ENCODE measurements at places on chromosomes 16 and 17. TPM values are rescaled to one million over a fixed set of nuclear protein-coding genes. Genes with fewer than 3 reads are reported as not detected.

Gene UNC119
- total RNA-seq = 57.8 TPM

Gene GINS3
- total RNA-seq = 10.2 TPM

- DNase-seq = no peak
- H3K4me3 ChIP-seq = no peak overlapping the region
- H3K36me3 ChIP-seq = peaks cover 55% of the 10 kb centered on the region
- H3K27ac ChIP-seq = peak overlapping the region; percentile 55
- H3K27me3 ChIP-seq = no peaks in the 10 kb centered on the region
- H3K4me1 ChIP-seq = peaks cover 47% of the 10 kb centered on the region
These were observed 9.2 kb downstream of the HERPUD1 start for GRCh38 chr16:56941092-56941491.

DNA sequence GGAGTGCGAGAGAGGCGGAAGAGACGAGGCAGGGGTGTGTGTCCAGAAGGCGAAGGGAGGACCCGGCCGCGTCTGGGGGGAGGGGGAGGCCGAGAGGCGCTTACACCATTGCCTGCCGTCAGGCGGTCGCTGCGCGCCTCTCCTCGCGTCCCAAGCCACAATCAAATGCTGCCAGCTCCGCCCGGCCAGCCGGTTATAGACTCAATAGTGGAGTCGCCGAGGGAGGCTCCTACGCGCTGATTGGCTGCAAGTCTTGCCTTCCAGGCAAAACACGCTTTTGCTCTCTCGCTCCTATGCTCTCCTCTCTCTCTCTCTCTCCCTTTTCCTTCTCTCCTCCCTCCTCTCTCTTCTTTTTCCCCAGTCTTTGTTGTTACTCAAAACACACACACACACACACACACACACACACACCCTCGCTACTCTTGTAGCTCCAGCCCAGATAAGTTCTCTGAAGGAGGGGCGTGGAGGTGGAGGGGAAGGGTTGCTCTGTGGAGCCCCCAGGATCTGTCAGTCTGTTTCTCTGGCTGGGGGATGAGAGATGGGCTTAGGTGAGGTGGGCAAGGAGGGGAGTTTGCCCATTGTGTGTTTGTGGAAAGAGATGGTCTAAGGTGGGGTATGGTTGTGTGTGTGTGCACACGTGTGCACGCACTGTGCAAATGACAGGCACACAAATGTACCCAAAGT is at the start of gene DLX3:
TSS of gene DLX3 (minus strand) at position 170 of the 684 bp plus-strand sequence. CDS start 226 bp downstream, outside the sequence.
- DNase-seq = peak; percentile 46
- H3K27me3 ChIP-seq = peaks cover 73% of the 10 kb centered on the region
- peak within 1 kb of the TSS; percentile 74 for H3K27ac ChIP-seq
- peaks cover 26% of the 10 kb centered on the region for H3K4me1 ChIP-seq
- peak within 1 kb of the TSS; percentile 90 for H3K4me3 ChIP-seq
- peaks cover 3% of the 10 kb centered on the region for H3K36me3 ChIP-seq

DNA sequence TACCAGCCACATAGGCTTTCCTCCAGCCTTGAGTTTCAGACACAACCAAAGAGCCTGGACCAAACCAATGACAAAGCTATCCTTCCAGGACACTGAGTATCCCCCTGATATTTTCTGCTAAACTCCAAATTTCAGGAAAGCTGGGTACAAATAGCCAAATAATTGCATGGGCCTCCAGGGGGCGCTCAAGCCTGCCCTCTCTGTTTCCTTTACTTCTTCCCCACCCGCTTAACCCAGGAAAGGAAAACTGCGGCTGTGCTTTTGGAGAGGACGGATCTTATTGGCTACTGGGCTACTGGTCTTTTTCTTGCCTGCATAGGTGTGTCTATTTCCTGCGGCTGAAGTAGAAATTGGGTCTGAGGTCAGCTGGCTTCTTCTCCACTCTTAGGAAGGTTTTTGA is 30.1 kb downstream of the GNGT2 start:
- peaks cover 3% of the 10 kb centered on the region for H3K27me3 ChIP-seq
- H3K4me1 ChIP-seq = peaks cover 5% of the 10 kb centered on the region
- H3K27ac ChIP-seq = no peak overlapping the region

GRCh38 chr16:27920391-27920891 is 143.1 kb downstream of the GSG1L start:
- no peak for DNase-seq
- H3K4me3 ChIP-seq = no peak overlapping the region
- no peaks in the 10 kb centered on the region for H3K4me1 ChIP-seq
- no peaks in the 10 kb centered on the region for H3K36me3 ChIP-seq
- peaks cover 9% of the 10 kb centered on the region for H3K27me3 ChIP-seq

GRCh38 chr16:50539822-50540710 is 8.1 kb upstream of the NKD1 start:
- H3K4me1 ChIP-seq = no peaks in the 10 kb centered on the region
- H3K4me3 ChIP-seq = no peak overlapping the region
- no peak for DNase-seq
